HTR-8/SVneo (cell line): ENCODE measurements at places on chromosomes 1 and 21.

DNA sequence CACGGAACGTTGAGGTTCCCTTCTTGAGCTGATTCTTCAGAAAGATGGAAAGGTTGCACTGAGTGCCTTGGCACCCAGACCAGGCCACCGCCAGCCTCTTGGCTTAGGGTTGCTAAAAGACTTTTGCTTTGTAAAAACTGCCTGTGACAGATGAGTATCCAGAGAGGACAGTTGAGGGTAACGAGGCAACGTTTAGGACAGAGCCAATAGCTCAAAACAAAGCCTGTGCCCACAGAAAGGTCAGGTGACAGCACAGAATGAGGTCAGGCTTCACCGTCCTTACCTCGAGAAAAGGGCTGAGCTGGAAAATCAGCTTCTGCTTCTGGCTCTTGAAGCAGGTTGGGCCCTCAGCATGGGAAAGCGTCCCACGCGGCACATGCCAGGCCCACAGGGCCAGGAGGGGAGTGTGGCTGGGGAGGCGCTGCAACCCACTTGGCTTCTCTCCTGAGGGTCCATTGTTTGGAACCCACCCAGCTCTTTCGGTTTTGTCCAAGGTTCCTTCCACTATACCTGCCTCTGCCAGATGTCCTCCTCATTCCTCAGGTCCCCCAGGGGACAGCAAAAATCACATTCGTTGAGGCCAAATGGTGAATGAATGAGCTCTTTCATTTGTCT, 55.5 kb downstream of the SCCPDH start:
- DNase-seq = no peak

DNA sequence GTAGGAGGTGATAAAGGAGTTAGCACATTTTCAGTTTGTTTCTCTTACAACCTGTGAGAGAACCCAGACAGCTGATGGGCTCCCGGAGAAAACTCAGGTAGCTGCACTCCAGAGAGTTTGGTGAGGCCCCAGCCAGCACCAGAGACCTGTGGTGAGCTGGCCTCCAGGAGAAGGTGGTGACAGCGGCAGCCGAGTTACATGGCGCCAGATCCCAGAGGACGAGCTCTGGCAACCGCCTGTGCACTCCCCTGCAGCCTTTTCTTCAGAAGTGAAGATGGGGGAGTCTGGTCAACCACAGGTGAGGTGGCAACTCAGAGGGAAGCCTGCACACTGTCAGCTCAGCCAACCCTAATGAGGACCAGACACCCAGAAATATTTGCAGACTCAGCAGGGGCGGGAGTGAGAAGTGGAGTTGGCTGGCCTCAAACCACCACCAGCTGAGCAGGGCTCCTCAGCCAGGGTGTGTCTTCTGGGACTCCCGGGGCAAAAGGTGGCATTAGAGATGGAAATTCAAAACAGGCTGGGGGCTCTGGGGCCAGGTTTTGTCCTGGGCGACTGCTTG, 209.7 kb downstream of the SETD4 start:
- no peak for DNase-seq

DNA sequence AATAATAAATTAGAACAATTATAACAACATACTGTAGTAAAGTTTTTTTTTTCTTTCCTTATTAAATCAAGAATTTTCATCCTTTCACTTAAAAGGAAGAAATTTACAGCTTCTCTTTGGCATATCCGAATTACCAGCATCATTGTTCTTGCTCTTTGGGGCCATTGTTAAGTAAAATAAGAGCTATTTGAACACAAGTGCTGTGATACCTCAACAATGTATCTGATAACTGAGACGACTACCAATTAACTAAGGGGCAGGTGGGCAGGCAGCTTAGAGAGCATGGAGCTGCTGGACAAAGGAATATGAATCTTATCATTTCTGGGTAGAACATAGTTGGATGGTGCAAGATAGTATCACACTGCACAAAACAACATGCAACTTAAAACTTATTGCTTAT, 719.9 kb upstream of the TMPRSS15 start:
- no peak for DNase-seq

DNA sequence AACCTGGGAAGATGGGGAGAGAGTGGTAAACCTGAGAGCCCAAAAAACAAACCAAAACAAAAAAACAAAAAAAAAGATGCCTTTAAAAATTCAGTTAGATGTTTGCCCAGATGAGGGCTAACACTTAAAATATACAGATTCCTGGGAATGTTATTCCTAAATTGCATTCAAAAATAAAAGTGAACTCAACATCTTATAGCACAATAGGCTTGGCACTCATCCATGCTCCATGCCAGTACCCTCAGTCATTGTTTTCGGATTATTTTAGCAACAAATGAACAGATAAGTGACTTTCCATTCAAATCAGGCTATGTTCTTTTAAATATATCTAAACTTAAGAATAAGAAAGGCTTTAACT, 3.7 kb downstream of the ATP1A1 start:
- no peak for DNase-seq

- no peak for DNase-seq
These were observed 13.5 kb downstream of the ADAMTSL4 start for GRCh38 chr1:150562446-150563339.

GRCh38 chr1:194940336-194941030, 1667.8 kb downstream of the KCNT2 start:
- DNase-seq = no peak

DNA sequence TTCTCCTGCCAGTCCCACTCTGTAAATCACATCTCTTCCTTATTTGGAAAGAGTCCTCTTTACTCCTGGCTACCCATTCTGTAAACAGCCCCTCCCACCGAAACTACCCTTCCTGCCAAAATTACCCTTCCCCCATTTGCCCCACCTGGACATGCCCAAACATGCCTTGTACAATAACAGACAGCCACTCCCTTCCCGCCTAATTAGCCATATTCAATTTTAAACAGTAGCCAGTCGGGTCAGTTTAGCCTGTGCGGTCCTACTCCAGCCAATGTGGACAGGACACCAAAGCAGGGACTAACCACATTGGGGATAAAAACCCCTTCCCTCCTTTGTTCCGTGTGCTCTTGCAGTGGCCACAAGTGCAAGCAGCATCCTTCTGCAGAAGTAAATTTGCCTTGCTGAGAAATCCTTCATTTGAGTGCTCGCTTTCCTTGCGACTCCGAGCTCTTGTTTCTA, 56.3 kb upstream of the MAP10 start:
- DNase-seq = no peak
